Stimulated activated CD4-positive, alpha-beta T cell treated with anti-CD3 and anti-CD28 coated beads, Interleukin-15, amount 100 ng/mL, for 1 hour (primary cell): ENCODE measurements at places on chromosomes 7 and 10.

- no peak for DNase-seq
These were observed 13.5 kb downstream of the COBL start for GRCh38 chr7:51303142-51303525.

DNA sequence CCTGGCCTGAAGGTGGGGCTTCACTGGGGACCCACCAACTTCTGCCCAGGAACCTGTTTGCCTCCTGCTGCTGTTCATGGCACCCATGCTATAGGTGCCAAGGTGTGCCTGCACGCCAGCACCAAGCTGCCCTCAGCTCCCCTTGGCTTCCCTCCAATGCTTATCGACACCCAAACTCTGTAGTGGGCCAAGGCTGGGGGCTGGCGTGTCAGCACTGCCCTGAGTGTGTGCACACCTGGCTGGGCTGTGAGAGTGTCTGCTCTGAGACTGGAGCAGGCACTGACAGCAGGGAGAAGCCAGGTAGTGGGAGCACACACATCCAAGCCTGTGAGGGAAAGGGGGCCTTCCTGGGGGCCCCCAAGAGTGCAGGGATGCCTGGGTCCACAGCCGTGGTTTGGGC is 43.1 kb upstream of the TUBB8 start:
- DNase-seq: no peak

GRCh38 chr10:124180947-124181549 is 87.7 kb upstream of the CHST15 start:
- no peak for DNase-seq

DNA sequence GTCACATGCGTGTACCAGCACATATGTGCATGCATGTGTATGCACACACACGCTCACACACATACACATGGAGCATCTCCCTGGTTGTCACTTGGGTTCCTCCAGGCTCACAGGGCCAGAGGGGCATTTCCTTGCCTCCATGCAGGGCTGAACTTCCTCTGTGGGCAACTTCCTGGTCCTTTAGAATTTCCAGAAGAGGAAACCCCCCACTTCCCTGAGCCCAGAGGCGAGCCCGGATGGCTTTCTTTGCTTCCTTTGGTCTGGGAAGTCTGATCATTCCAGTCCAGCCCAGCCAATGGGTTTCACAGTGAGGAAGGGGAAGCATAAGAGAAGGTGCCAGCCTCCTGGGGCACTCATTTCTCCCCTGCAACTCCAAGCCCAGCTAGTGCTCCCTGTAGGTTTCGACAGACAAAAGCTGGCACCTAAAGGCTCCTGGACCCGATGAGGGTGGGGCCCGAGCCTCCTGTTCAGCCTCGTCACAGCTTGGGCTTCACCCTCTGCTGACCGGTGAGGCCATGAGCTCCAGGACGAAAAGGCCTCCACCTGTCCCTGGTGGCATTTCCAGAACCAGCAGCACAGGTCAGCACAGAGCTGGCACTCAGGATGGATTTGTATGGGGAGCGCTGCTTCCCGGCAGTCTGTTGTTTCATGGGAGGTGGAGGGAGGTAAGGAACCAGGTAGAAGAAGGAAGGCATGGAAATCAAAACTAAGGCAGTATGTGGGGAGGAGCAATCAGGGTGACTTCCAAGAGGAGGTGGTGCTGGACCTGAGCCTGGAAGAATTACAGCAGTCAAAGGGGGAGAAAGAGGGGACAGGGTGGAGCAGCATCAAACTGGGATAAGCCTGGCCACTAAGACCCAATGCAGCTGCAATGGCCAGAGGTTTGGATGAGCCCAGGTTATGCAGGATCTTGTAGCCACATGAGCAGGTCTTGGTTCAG is 23.7 kb downstream of the BTBD16 start:
- DNase-seq: no peak
